ENCODE measurements at places on chromosomes 1 and 21.

DNA sequence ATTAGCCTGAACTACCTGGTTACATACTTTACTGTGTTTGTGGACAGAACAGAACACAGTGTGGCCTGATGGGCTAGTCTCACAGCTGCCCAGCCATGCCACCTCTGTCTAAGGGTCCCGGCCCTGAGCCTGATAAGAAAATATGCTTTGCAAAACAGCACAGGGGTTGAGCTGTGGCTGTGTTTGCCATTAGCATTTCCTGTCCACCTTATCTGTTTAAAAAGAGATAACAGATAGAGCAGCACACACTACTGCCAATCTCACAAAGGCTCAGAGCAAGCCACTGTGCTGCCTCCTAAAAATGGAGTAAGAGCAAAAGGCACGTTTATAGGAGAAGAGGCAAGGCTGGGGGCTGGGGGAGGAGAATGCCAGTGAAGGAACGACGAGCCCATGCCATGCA is 95.0 kb downstream of the SUSD4 start:
- no peak for DNase-seq

GRCh38 chr1:98373056-98373455 is 288.5 kb upstream of the SNX7 start:
- no peak for DNase-seq

DNA sequence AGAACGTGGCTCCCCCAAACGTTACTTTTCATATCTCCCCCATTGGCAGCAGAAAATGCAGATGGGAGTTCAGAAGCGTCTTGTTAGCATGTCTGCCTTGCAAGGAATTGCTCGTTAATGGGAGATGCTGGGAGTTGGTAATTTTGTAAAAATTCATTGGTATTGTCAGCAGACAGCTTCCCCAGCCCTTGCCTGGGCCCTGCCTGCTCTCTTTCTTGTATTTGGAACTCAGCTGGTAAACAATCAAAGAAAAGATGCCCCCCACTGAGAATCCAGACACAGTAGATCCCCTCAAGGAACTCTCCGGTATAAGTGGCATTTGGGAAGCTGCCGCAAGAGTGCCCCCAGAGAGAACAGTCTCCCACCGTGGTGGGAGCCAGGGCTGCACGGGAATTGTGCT is 94.4 kb upstream of the IGSF21 start:
- no peak for DNase-seq

GRCh38 chr1:234512451-234512861 is 33.5 kb upstream of the TARBP1 start:
- DNase-seq = no peak

DNA sequence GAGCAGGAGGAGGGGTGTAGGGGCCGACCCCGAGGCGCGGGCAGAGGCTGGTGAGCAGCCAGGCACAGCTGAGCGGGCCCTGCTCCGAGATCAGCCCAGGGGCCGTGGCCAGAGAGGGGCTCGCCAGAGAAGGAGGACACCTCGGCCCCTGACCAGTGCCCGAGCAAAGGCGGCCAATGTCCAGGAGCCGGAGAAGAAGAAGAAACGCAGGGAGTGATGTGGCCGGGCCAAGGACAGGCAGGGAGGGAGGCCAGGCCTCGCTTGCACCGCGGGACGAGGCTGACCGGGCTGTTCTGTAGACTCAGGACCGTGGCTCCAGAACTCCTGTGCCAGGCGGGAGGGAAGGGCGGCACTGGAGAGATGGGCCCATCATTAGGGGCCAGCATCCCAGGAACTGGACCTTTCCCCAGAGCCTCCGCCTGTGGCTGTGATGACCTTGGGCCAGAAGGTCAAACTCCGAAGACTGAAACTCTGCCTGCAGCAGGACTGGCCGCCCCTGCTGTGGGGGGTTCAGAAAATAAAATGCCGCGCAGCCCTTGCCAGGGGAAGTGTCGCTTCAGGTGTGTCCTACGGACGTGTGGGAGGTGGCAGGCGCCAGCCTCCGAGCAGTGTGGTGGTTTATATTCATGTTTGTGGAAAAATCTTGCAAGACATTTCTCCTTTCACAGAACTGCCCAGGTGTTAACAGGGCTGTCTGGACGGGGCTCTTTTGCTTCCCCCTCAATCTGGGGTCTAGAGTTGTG is 14.4 kb downstream of the RRP1 start:
- DNase-seq = no peak

DNA sequence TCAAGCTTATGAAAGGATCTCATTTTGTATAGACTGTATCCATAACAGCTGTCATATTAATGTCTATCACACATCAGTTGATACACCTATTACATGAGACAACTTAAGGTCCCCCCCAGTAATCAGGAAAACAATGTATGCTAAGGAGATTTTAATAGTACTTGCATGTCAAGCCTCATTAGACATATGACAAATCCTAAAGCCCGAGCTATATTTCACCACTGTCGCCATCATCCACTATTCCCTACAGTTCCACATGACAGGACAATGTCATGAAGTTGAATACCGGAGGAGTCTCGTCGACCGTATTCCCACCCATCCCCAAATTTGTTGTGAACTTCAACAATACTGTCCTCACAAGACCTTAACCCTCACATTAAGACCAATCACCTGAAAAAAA is 3.4 kb downstream of the HMGN1 start:
- DNase-seq = no peak

DNA sequence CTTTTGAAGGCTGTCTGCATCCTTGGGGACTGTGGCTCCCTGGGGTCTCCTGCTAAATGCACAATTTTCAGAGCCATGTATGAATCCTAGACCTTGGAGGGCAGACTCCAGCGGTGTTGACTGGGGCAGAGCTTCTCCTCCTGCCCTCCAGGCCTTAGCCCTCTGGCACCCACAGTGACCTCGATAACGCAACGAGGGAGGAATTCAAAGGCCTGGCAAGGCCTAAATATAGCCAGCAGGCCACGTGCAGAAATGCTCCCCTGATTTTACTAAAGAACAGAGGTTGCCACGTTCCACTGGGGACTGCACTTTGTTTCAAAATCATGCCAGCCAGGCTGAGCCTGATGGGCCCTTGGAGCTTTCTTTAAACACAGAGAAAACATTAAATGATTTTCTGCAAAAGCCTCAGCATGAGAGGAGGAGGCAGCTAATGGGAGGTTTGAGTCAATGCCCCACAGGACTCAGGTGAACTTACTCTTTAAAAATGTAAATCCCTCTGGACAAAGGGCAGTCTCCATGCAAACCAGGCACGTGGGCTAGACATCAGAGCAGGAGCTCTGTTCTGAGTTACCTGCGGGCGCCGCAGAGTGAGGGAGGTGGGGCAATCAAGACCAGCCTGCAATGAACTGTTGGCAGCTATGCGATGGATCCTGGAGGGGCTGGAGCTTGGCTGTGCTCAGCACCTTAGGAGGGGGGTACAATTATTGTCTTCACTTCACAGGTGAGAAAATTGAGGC is 28.0 kb downstream of the GRIK3 start:
- DNase-seq = no peak

- no peak for DNase-seq
Observed at GRCh38 chr1:240445369-240445768, 166.6 kb downstream of the GREM2 start.

DNA sequence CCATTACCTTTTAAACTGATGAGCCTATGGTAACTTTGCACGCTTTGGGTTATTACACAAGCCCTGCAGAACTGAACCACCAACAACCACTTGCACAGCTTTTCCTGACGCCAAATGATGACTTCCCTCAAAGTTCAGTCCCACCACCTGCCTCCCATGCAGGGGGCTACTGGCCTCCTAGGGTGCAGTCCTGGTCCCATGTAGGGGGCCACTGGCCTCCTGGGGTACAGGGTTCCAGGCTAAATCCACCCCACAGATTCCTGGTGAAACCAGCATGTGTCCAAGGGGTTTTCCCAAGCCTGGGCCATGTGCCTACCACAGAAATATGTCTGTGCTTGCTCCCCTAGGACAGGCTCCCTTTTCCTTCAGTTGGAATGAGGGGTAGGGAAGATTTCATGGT is 73.4 kb upstream of the ZNF678 start:
- DNase-seq = no peak

- no peak for DNase-seq
Observed at GRCh38 chr1:94560333-94560732, 18.8 kb upstream of the F3 start.

DNA sequence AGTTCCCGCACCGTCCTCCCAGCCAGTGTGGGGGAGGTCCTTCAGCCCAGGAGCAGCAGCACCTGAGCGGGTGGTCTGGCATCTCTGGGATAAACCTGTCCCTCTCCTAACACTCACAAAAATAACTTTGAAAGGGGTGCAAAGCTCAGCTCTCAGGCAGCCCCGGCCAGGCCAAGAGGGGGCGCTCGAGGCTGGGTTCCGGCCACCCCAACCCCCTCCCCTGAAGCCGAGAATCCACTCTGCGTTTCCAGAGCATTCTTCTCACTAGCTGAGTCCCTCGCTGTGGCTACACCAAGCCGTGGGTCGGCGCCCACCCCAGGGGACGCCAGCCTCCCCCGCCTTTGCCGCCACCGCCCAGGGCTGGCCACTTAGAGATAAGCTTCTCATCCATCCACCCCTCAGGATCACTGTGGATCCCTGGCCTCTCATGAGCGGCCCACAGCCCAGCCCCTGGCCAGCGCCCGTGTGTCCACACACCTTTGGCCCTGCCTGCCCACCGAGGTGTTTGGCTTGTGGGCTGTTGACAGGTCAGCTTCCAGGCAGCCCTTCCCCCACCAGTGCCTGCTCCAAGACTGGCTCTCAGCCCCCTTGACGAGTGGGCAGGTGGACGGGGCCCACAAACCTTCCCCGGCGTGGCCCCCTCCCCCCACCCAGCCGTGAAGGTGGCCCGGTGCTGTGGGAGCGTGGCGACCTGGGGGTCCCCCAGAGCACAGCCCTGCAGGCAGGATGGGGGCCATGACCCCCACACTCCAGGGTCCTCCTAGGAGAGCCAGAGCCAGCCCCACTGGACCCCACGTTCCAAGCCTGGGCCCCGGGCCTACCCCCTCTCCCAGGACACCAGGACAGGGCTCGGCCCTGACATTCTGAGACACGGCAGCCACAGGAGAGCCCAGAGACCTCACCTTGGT is 1.9 kb downstream of the FTCD start:
- peak; percentile 78 for DNase-seq

- DNase-seq = no peak
Observed at GRCh38 chr1:84436876-84437655, 38.8 kb downstream of the DNASE2B start.

GRCh38 chr1:235943581-235944114 is 76.9 kb upstream of the LYST start:
- DNase-seq = no peak

DNA sequence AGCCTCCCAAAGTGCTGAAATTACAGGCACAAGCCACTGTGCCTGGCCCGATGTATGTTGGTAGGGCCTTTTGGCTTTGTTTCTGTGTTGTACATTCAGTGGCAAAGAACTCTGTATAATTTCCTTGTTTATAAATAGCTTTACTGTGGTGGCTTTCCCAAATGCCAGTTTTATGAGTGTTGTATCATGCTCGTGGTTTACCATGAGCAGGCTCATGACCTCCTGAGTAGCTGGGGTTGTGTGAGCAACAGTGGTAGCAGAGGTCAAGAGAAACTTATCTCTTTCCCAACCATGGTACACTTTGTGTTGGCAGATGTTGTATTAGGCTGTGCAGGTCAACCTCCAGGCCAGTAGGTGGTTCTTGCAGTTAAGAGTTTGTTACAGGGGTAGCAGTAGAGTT is 420.4 kb upstream of the BEND5 start:
- no peak for DNase-seq

DNA sequence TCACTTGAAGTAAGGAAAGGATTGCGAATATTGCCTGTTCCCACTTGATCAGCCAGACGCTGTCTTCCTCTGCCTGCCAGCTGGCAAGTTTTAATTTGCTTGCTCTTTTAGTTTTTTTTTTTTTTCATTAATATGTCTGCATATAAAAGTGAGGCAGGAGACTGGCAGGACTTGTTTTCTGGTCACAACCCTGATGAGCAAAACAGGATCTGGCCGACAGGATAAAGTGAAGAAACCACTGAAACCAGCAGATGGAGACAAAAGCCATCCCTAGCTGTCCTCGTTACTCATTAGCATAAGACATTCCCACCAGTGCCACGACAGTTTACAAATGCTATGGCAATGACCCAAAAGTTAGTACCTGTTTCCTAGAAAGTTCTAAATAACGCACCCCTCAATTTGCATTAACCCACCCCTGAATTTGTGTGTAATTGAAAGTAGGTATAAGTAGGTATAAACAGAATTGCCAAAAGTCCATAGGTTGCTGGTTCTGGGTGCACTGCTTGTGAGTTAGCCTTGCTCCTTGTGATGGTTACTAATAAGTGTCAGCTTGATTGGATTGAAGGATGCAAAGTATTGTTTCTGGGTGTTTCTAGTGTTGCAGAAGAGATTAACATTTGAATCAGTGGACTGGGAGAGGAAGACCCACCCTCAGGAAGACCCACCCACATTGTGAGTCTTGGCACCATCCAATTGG is 60.8 kb downstream of the ZNF684 start:
- no peak for DNase-seq

DNA sequence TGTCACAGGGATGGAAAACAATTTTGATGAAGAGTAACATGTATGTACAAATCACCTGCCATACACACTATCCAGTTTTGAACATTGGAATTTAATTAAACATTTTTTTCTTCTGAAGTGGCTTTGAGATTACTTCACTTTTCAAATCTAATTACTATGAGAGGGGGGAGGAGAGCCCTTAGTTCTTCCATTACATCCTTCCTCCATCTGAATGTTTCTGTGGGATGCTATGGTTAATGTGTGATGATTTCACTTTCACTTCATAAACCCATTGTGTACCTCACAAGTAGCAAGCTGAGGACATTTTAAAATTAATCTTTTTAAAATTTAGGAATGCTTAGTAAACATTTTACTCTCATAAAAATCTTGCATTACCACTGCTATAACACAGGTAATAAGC is 156.9 kb downstream of the RUNX1 start:
- DNase-seq = no peak

DNA sequence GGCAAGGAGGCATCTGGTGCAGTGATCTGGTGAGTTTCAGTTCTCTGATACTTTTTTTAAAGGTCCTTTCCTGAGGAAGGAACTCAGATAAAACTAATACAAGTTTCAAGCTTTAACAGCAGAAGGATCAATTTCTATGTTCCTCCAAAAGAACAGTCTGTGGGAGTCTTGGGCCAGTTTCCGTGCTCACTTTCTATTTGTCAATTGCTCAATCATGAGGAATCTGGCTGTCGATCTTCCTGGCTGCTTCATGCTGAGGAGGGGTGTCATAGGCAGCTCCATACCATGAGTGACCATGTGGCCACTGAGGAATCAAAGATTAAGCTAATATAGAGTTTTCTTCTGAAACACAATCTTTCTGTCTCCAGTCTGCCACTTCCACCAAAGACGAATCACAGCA is 11.4 kb upstream of the TMEM125 start:
- DNase-seq = no peak

Data from sciatic nerve (tissue), 2 donors.